Activated CD4-positive, alpha-beta T cell treated with anti-CD3 and anti-CD28 coated beads, Interleukin-2, amount 50 U/mL, for 1 hour (primary cell): ENCODE measurements at places on chromosomes 6 and 20.
A peak's percentile ranks its signal among the peaks of the same experiment; 100 is the strongest.

GRCh38 chr6:98486057-98486456, 348.3 kb upstream of the POU3F2 start:
- no peak for DNase-seq

DNA sequence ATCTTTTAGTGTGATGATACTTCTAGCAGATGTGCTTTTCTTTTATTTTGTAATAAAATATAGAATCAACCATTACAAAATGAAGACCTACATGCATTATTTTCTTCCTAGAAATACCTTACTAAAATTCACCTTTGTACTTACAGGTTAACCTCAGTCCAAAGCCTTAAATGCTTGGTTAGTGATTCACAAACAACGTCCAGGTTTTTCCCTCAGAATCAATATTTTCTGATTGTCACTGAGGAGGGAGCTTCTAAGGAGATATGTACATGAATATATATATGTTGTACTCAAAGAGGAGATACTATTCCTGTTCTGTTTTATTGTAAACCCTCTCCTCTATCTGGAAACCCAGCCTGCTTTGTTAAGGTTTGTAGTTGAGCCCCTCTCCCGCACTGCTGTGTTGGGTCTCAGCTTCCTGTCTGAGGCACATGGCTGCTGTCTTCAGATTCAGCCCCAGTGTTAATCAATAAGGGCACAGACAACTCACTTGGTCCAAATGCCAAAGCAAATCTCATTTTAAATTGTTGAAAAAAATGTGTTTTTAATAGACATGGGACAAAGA, 33.9 kb upstream of the HS3ST5 start:
- DNase-seq: no peak

DNA sequence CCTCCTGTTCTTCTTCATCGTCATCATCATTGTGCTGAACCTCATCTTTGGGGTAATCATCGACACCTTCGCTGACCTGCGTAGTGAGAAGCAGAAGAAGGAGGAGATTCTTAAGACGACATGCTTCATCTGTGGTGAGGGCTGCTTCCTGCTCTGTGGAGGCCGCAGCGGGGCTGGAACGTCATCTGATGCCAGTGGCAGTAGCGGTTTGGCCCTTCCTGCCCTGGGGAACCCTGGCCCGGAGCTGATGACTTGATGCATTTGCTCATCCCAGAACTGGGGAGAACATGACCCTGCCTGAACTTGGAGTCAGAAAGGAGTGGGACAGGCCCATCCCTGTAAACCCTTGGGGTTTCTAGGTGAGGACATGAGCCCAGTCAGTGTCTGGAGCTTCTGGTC, 18.7 kb downstream of the UQCC2 start:
- peak; percentile 60 for DNase-seq

DNA sequence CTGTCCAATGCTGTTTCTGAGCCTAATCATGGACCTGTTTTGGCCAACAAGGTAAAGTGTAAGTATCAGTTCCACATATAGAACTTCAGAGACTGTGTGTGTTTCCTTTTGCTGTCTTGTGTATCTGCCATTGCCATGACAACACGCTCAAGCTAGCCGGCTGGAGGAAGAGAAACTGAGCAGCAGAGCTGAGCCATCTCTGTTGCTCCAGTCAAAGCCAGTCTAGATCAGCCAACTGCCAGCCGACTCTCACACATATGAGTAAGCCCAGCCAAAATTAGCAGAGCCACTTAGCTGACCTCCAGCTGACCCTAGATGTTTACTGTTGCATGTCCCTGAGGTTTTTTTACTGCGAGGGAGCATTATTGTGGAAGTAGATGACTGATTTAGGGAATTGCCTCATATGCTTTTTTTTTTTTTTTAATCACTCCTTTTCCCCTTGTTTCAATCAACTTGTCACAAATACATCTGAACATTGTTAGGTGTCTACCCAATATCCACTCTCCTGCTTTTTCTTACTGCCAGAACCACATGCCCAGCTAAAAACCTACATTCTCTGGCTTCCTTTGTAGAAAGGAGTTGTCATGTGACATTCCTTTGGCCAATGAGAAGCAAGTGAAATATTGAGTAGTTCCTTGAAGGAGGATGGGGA, 304.3 kb upstream of the SUPT3H start:
- DNase-seq: peak; percentile 13

- DNase-seq: no peak
These were observed 748.9 kb upstream of the ADGRB3 start for GRCh38 chr6:67886036-67886707.
